ENCODE measurements at places on chromosomes 7 and 10.

- DNase-seq: no peak
Observed at GRCh38 chr10:117166418-117167345, 28.6 kb upstream of the VAX1 start.

GRCh38 chr10:126133906-126134656 lies 237.7 kb downstream of the FANK1 start:
- DNase-seq: no peak

- DNase-seq: no peak
Observed at GRCh38 chr7:141122736-141123135, 48.9 kb downstream of the TMEM178B start.

- DNase-seq: no peak
Observed at GRCh38 chr10:73169320-73169719, 1.4 kb downstream of the FAM149B1 start.

Measured in HL-60 (cell line).